ENCODE measurements at places on chromosomes 13 and 19.

DNA sequence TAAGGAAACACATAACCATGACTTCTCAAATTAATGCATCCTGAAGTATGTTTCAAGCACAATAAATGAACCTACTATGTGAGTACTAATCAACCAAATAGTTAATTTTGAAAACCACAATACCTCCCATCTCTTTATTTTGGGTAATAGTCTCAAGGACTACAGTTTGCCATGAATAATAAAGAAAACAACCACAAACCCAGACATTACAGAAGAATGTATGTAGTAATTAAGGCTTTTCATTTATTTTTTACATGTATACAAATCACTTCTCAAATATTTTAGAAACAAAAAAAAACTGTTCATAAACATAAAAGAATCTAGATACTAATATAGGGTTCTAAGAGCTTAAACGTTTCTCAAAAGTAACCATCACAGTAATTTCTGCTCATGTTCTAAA, 6.8 kb downstream of the KATNAL1 start:
- no peak for DNase-seq

DNA sequence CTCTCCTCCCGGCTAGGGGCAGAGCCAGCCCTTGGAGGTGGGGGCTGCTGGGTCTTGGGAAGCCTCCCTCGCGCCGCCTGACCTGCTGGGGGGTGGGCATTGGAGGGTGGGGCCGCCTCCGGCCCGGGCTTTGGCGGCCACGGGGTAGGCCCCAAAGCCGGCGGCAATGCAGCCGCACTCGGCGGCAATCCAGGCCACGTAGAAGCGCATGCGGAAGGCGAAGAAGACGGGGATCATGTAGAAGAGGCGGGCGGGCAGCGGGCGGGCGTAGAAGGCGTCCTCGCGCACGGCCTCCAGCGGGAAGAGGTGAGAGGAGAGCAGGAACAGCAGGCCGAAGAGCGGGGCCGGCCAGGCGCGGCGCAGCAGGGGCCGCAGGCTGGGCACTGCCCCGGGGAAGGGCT, 7.7 kb upstream of the TMC4 start:
- no peak for DNase-seq

DNA sequence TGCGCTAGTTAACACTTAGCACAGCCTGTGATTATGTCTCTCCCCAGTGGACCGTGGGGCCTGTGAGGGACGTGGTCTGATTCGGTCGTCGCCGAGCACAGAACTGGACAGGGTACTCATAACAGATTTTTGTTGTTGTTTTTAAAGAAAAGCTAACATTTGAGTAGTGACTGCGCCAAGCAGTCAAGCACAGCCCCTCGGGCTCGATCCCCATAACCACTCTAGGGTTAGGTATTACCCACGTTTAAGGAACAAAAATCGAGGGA, 805 bp upstream of the PTOV1 start:
- DNase-seq, result no peak

GRCh38 chr13:59201841-59202240, 961.9 kb downstream of the DIAPH3 start:
- no peak for DNase-seq

GRCh38 chr19:35986664-35987570, 8.1 kb upstream of the SDHAF1 start:
- DNase-seq, result no peak

- DNase-seq, result no peak
Measured at GRCh38 chr19:40752257-40752781, 1.3 kb downstream of the SNRPA start.

Measured in T-helper 1 cell (primary cell).